ENCODE measurements at places on chromosomes 7 and 10.

GRCh38 chr7:134922720-134923704, 63.3 kb upstream of the AGBL3 start:
- DNase-seq, result no peak

DNA sequence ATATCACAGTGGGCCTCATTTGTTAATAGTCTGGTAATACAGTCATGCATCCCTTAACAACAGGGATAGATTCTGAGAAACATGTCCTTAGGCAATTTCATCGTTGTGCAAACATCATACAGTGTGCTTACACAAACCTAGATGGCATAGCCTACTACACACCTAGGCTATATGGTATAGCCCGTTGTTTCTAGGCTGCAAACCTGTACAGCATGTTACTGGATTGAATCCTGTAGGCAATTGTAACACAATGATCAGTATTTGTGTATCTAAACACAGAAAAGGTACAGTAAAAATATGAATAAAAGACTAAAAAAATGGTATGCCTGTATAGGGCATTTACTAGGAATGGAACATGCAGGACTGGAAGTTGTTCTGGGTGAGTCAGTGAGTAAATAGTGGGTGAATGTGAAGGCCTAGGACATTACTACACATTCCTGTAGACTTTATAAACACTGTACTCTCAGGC, 12.0 kb upstream of the RHOBTB1 start:
- DNase-seq, result no peak

DNA sequence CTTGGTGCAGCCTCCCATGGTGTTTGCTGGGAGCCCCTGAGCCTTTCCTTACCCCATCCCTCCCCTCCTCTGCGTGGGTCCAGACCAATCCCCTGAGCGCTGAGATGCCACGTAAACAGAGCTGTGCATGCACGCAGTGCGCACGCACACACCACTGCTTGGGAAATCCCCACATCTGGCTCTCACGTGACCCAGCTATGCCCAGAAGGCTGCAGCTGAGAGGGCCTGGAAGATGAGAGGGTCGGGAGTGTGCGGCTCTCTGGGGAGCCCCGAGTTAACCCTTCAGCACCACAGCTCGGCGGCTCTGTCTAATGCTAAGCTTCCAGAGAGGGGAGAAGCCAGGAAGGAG, 177.2 kb downstream of the SH3PXD2A start:
- peak; percentile 48 for DNase-seq

- no peak for DNase-seq
These were observed 5.6 kb downstream of the DENND11 start for GRCh38 chr7:141696348-141696747.

- DNase-seq, result no peak
These were observed 56.8 kb upstream of the LANCL2 start for GRCh38 chr7:55308186-55308929.

DNA sequence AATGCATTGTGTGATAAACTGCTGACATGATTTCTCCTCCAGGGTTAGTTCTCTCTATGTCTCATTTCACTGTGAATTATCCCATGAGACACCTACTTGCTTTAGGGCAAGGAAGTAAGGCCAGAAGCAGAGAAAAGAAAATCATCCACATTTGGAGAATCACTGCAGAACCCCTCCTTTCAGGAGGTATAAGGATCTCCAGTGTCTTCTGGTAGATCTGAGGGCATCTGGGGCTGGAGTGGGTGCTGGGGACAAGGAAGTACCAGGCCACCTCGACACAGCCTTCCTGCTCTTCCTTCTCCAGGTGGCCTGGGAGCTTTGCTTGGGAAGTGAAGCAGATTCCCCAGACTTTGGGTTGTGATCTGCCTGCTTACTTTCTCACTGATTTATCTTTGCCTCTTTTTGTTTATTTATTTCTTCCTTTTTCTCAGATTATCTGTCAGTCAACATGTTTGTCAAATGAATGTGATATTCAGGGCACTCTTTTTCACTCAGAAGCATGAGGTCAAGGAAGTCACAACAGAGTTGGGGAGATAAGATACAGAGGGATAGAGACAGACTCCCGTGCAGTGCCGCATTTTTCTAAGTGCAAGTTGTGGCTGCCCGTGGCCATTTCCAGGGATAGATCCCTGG, 12.4 kb upstream of the CAMK2G start:
- DNase-seq, result no peak

DNA sequence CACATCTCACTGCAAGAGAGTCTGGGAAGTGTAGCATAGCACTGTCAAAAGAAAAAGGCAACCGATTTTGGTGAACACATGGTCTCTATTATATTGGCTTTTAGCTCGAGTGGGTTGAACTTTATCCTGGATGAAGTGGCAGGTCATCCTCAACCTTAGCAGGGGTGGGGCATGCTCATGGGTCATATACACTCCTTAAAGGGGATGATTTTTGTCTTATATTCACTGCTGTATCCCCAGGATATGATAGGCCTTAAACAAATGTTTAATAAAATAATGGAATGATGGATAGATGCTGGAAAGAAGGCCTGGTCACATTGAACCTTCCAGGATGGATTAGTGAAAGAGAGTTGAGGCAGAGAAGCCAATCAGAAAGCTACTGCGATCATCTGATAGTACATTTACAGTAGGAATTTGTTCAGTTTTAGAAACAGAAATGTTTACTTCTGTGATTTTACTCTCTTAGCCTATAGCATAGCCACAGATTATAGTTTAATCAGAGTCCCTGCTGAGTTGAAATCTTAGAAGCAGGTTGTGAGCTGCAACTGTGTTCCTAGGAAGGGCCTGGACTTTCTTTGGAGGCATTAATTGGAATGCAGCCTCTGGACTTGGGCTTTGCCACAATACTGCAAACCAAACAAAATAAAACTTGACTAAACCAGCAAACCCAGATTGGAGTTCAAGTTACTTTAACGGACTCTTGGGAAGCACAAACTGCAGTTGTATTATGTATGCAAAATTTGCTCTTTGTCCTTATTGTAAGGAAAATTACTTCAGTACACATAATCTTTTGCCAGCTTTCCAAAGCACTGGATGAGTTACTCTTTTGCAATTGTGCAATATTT, 138.3 kb downstream of the BMPER start:
- no peak for DNase-seq

DNA sequence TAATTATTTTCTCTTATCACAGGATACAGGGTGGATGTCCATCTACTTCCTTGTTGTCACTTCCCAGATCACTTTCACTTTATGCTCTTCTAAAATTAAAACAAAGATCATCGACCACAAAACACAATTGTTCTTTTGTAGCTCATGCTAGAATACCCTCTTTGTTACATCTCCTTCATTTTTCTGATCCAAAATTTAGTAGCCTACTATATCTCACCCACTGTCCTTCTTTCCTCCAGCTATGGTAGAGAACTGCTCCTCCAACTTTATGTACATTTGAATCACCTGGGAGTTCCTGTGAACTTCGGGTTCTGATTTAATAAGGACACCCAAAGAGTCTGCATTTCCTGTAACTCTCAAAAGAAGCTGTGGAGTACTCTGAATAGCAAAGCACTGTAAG, 1.2 kb upstream of the AHR start:
- no peak for DNase-seq

GRCh38 chr7:6612819-6613218, 2.6 kb upstream of the ZNF853 start:
- DNase-seq, result no peak

- no peak for DNase-seq
These were observed 68.0 kb upstream of the CTTNBP2 start for GRCh38 chr7:117941138-117941810.

- DNase-seq, result no peak
These were observed 23.9 kb upstream of the PPP1R17 start for GRCh38 chr7:31663072-31663471.

DNA sequence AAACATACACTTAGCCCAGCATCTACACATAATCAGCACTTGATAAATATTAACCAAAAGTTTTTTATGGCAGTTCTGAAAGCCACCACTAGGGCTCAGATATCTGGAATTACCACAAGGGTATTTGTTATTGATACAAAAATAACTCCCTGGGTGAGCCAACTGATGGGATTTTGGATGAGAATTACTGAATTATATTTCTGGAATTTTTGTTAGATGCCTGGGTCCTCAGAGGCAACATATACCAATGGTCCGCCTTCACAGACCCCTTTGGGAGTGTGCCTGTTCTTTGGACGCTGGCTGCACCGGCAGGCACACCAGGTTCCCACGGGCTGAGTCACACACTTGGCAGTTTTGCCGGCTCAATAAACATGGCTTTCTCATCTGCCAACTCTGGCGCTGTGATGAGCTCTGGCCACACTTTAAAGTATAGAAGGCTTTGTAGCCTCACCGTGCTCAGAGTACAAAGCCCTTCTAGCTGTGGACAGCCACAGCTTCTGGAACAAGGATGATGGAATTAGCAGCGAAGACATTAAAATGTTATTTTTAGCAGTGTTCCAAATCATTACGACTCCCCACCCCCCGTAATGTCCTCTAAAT, 24.5 kb upstream of the EEPD1 start:
- peak; percentile 69 for DNase-seq

DNA sequence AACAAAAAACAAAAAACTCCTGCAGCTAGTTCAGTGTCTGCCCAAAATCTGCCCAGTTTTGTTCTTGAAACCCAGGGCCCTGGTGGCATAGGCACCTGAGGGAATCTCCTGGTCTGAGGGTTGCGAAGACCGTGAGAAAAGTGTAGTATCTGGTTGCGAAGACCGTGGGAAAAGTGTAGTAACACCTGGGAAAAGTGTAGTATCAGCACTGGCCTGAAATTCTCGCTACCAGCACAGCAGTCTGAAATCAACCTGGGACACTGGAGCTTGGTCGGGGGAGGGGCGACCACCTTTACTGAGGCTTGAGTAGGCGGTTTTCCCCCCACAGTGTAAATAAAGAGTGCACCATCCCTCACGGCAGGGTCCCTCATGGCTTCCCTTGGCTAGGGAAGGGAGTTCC, 82.5 kb upstream of the SP4 start:
- no peak for DNase-seq

DNA sequence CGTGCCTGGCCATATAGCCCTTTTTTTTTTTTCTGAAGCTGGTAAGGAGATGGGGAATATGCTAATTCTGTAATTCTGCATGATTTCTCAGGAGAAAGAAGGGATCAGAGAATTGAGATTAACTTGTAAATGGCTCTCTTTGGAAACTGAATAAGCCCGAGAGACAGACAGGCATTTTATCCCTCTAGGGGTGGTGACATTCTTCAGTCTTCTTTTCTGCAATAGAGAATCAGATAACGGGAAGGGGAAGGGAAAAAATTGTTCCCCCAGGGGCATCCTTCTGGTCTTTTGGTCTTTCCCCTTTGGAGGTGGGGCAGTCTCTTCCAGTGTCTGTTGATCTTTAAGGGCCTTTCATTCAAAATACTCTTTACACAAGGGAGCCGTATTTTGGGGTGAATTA, 34.2 kb downstream of the HK1 start:
- no peak for DNase-seq

GRCh38 chr10:125128397-125129075, 31.8 kb downstream of the CTBP2 start:
- no peak for DNase-seq

DNA sequence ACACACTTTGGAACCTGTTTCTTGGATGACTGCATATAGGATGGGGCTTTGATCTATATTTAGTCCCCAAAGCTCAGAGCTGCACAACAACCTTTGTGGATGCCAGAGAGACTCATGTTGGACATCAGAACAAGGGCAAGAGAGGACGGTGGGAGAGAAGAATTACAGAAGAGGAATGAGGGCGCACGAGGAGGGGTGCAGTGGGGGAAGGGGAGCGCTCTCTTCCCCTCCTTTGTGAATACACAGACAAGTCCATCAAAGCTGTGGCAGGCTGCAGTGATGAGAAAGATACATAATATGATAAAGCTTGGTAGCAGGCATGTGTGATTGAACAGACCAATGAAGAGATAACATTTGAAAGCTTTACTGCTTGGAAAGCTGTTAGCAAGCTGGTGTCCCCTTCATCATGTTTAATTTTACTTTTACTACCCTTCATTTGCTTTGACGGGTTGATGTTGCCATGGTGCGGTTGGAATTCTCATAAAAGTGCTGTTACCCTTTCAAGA, 857.8 kb downstream of the KCNMA1 start:
- DNase-seq, result no peak

DNA sequence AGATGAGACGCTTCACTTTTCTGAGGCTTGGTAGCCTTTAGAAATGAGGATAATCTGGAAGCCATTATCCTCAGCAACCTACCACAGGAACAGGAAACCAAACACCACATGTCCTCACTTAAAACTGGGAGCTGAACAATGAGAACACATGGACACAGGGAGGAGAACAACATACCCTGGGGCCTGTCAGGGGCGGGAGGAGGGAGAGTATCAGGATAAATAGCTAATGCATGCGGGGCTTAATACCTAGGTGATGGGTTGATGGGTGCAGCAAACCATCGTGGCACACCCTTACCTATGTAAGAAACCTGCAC, 48.9 kb downstream of the LRGUK start:
- DNase-seq, result no peak

DNA sequence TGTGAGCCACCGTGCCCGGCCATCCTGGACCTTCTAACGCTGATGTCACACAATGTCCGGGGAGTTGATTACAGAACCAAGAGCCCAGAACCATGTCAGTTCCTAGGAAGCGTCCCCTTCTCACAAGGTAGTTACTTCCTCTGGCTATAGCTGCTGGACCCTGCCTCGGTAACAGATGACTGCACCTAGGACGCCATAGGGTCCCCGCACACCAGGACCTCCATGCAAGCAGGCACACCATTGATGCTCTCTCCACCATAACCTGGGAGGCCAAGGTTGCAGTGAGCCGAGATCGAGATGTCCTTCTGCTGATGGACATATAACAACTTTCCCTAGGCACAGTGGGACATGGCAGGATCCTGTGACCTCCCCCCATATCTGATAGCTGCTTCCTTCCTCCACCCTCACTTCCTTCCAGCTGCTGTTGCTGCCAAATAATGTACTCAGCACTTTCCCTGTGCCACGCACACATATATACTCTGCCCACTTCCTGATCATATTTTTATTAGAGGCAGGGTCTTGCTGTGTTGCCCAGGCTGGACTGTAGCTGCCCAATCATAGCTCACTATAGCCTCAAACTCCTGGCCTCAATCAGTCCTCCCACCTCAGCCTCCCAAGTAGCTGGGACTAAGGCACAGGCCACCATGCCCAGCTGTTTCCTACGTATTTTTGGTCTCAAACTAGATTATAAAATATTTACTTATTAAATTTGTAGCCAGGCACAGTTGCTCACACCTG, 3.5 kb upstream of the SNX8 start:
- DNase-seq, result no peak
